ENCODE measurements at places on chromosomes 12 and 14. TPM values are rescaled to one million over a fixed set of nuclear protein-coding genes. Genes with fewer than 3 reads are reported as not detected.

CPSF2 gene
- total RNA-seq, result 35.3 TPM

- no peak for DNase-seq
These were observed 55.2 kb downstream of the TGFB3 start for GRCh38 chr14:75926431-75927115.

SLC10A1 gene
- not detected for total RNA-seq

STXBP6 gene
- total RNA-seq, result 39.8 TPM

- DNase-seq, result no peak
These were observed 378.7 kb downstream of the PRKD1 start for GRCh38 chr14:29548948-29549370.

DNA sequence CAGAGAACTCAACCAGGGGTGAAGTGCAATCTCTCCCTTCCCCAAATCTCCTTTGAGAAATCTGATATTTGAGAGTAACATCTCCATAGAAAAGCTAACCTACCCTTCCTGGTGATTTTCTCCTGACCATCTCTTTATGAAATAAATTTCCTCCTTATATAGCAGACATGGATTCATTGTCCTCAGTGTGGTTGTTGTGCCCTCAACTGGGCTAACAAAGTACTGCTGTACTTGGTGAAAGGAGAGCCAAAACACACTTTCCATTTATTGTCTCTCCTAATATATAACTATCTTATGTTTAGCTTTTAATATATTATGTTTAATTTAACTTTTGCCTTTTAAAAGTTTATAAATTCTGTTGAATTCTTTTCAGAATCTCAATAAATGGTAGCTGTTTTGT lies 65.1 kb upstream of the SLCO1B1 start:
- no peak for DNase-seq

GRCh38 chr12:27709932-27710591 lies 570 bp upstream of the MRPS35 start:
- DNase-seq, result no peak

BIN2 gene
- total RNA-seq, result 1.5 TPM

E2F7 gene
- total RNA-seq, result 0.08 TPM

TAS2R42 gene
- total RNA-seq, result not detected

SMIM41 gene
- total RNA-seq, result 0.35 TPM

DNA sequence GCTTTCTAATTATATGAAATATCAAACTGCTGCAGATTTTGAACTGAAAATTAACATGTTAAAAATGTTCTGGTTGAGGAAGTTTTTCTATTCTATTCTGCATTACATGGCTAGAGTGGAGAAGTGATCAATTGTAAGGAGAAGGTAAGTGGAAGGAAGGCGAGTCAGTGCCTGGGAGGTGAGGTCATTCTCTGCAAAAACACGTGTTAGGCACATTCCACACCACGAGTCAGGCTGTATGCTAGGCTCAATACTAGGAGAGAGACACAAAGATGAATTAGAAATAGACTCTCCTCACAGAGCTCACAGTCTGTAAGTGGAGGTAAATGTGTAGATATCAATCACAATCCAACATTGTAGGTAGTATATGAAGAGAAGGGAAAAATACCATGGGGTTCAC lies 194.1 kb downstream of the NOVA1 start:
- no peak for DNase-seq

All from Right ventricle myocardium superior (tissue), 1 donor.